NCI-H187 treated with DMSO at 0.1 percent for 48 hours (cell line): ENCODE measurements at places on chromosomes 5 and 9.

DNA sequence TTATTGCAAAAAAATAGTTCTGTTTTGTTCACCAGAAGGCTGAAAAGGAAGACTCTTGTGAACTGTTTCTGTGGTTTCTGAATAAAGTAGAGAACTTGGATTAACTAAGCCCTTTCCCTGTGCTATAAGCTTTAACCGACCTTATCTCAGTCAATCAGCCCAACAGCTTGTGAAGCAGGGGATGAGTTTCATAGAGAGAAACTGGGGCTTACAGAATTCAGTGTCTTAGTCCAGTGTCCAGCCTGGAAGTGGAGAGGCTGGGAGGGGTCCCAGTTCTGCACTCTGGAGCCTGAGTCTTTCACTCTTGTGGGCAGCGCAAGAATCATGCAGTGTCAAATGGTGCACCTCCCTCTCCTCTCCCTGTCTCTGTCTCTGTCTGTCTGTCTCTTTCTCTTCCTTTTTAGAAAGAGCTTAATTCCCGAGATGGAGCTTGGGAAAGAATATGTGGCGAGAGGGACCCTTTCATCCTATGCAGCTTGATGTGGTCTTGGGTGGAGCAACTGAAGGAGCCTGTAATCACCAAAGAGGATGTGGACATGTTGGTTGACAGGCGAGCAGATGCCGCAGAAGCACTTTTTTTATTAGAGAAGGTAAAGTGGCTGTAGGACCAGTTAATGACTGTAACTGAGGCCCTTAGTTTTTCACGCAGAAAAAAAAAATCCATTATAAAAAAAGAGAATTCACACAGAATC lies 17.0 kb downstream of the PTPDC1 start:
- DNase-seq = no peak

DNA sequence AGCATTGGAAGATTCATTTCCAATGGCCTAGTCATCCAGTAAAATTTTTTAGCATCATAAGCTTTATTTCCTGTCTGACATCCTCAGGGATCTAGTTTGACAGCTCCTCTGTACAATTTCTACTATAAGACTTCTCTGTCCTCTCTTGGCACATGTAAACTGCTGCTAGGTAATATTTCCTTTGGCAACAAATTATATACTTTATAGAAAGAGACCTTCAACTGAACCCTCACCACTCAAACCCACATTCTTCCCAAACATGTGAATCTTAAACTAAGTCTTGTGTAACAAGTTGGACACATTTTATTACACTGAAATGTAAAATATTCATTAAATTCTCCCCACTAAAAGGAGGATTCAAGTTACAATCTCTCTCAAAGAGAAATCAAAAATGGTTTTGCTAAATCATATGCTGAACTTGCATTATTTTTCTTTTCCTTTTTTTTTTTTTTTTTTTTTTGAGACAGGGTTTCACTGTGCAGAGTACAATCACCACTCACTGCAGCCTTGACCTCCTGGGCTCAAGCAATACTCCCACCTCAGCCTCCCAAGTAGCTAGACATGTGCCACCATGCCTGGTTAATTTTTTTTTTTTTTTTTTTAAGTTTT lies 36.9 kb downstream of the SCAI start:
- DNase-seq = no peak

- no peak for DNase-seq
Observed at GRCh38 chr5:94847019-94847418, 228.6 kb downstream of the SLF1 start.

- DNase-seq = no peak
Observed at GRCh38 chr9:35293376-35293964, 131.7 kb downstream of the UNC13B start.

GRCh38 chr9:69768716-69769115 lies 8.9 kb upstream of the PTAR1 start:
- no peak for DNase-seq

GRCh38 chr5:143244990-143245389 lies 158.5 kb downstream of the NR3C1 start:
- no peak for DNase-seq

DNA sequence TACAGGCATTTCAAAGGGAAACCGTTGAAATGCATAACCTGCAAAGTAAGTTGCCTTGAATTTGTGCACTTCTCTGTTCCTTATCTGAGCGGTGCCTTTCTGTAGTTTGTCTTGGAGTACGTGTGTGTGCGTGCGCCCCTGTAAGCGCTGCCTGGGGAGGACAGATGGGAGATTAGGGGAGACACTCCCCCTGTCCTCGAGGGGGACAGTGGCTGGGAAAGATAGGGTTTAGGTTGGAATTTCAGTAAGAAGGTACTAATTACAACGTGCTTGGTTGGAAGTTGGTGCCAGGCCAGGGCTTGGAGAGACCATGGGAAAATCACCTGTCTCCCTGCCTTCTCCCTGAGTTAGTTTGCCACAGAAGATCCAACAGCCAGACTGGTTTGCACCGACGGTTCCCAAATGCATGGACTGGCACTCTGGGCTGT lies 73.2 kb downstream of the PIK3R1 start:
- no peak for DNase-seq

DNA sequence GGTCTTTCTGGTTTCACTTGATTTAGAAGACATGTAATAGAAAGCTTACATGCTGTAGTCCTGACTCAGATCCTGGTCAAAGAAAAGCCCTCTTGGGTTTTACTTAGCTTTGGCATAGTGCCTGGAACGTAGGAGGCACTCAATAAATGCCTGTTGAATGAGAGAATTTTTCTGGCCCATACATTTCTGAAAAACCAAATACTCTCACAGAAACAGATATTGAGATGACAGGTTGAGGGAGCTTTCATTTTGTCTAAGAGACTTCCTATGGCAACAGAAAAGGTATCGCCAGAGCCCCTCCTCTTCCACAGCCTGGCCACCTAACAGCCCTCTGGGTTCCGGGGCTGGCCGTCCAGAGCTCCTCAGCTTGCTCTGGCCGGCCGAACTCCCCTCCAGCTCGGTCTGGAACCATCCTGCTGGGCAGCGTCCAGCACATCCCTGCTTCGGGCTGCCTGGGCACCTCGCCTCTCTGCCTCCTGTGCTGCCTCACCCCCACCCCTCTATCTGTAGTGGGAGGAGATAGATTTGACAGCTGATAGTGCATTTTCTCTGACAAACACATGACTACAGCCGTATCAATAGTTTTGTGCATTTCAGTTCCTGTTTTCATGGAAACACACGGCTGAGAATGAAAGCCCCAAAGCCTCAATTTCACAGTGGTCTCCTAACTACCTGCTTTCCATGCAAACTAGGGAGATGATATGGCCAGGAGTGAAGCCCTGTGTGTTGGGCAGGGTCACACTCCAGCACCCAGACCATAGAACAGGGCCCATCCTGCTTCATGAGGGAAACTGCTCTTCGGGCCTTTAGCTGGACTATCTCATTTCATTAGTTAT lies 1.1 kb downstream of the IL4 start:
- DNase-seq = no peak

- no peak for DNase-seq
Observed at GRCh38 chr5:92822183-92822582, 758.8 kb downstream of the NR2F1-AS1 start.

DNA sequence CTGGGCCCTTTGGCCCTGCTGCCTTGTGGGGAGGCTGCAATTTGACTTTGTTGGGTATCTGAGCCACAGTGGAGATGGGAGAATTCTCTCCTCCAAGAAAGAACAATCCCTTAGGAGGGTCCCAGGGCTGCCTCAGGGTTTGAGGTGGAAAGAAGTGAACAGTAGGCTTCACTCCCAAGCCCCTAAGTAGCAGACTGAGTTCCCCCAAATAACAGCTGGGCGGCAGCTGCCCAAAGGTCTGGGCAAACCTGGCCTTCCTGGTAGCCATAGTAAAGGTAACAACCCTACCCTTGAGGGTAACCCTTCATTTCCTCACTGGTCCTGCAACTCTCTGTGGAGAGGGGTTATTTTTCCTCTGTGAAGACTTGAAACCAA lies 746 bp downstream of the RGS3 start:
- no peak for DNase-seq

DNA sequence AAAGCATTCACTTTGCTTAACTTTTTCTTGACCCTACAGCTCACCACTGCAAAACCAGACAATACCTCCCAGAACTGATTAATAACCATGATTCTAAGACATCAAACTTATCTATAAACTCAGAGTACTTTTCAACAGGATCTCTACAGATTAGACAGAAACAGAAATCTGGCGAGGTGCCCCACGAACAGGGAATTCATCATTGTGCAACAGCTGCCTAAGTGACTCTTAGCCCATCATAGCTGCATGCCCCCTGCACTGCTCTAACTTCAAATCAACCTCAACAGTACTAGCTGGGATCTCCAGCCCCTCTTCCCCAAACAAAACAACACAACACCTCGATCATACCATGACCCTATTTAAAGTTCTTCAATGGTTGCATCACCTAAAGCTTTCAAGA lies 16.1 kb upstream of the COL23A1 start:
- DNase-seq = no peak

- no peak for DNase-seq
Observed at GRCh38 chr5:87110721-87111120, 157.0 kb upstream of the RASA1 start.

GRCh38 chr5:42779083-42779482 lies 22.5 kb downstream of the CCDC152 start:
- DNase-seq = no peak

- no peak for DNase-seq
Observed at GRCh38 chr5:90334741-90335140, 74.8 kb downstream of the CETN3 start.

GRCh38 chr9:133942206-133942975 lies 49.7 kb downstream of the VAV2 start:
- DNase-seq = no peak

- DNase-seq = no peak
Observed at GRCh38 chr9:76433836-76434235, 25.1 kb upstream of the GCNT1 start.

- no peak for DNase-seq
Observed at GRCh38 chr5:138778234-138778633, 25.0 kb downstream of the CTNNA1 start.

DNA sequence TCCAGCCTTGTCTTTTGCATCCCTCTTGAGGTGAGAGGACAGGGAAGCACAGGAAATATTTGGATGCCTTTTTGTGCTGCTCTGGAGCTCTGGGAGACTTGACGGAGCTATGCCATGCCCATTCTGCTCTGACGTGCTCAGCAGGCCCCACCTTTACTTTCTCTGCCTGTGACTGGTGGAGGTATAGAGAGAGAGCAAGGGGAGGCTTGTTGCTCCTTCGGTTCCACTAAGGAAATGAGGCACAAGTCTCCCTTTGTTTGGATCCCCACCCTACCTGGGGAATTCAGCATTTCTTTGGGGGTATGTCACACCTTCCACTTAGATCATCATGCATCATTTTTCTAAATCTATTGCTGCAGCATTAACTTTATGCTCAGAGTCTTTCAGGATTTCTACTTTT lies 121.8 kb upstream of the CNTLN start:
- DNase-seq = no peak

GRCh38 chr9:124869986-124870560 lies 8.1 kb downstream of the ARPC5L start:
- DNase-seq = no peak

DNA sequence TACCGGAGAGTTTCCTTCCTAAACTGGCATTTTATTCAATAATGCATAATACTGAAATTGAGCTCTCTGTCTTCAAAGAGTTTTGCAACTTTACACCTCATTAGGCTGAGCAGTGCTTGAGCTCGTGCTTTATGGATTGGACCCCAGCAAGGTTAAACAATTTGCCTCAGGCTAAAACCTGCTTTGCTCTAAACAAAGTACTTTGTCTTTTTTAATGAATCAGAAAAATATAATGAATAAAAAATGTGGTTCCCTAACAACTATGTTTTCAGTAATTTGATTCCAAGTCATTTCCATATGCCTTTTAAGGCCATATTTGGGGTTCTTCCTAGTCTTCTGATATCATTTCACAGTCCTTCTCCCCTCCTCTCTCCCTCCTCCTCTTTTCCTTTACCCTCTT lies 20.0 kb downstream of the ZNF366 start:
- no peak for DNase-seq

GRCh38 chr9:107624234-107624948 lies 134.8 kb upstream of the KLF4 start:
- no peak for DNase-seq

- no peak for DNase-seq
Observed at GRCh38 chr5:138942861-138943260, 67.7 kb upstream of the LRRTM2 start.

- DNase-seq = no peak
Observed at GRCh38 chr5:59079622-59080620, 497.0 kb downstream of the RAB3C start.

DNA sequence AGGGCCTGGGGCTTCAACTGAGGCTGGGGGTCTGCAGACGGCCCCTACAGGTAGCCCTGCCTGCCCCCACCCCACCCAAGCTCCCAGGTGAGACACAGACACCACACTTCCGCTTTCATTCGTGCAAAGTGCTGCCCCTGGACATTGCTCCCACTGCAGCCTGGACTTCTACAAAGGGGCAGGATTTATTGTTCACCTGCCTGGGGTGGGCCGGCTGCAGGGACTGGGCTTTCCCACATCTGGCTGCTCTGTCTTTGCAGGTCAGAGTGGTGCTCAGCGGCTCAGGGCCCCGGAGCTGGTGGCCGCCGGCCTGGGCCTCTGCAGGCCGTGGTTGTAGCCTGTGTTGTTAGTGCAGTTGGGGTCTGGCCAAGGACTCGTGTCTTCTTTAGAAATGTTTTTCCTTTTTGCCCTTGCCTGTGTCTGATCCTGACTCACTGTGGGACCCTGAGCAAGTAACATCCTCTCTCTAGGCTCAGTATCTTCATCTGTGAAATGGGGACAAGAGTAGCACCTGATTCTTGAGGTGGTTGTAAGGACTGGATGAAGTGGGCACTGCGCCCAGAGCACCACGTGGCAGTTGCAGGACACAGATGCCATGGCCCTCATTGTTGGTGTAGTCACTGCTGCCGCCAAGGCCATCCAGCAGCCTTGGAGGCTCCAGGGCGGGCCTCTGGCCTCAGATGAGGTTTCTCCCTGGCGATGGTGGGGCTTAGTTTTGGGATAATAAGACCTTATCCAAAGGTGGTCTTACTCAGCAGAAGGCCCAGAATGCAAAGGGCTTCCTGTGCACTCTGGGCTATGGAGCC lies 143.9 kb downstream of the CACNA1B start:
- no peak for DNase-seq

- no peak for DNase-seq
Observed at GRCh38 chr5:141651728-141652105, 499 bp upstream of the FCHSD1 start.

DNA sequence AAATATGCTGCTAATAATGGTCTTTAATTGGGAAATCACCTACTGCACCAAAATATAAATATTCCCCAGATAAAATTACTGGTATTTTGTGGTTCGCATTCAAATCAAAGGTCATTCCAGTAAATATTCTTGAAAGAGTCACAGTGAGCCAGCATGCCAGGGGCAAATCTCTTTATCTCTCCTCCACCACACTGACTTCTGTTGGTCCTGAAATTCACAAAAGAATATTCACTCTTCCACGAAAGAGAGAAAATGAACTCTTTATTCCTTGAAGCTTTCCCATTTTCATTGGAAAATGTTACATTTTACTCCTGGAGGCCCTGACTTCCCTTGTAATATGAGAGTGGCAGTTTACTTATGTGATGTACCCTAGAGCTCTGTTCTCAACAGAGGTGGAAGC lies 39.7 kb downstream of the ZNF366 start:
- no peak for DNase-seq

DNA sequence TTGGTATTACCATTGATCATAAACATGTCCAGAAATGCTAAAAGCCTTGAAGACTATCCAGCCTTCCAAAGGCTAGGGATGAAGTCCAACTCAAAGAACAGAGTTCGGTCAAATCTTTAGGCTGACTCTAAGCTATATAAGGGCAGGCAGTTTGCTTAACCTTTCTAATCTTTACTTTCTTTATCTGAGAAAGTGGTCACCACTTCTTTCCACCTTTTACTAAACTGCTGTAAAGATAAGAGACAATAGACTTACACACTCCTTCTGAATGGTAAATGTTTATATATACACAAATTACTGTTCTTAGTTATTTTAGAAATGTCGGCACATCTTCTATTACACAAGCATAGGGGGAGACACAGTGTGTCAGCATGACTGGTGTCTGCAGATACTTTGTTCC lies 100.4 kb downstream of the NREP start:
- no peak for DNase-seq
